ENCODE measurements at places on chromosomes 1 and 21. TPM values are rescaled to one million over a fixed set of nuclear protein-coding genes. Genes with fewer than 3 reads are reported as not detected.

S100A3 gene
- 6.9 TPM for total RNA-seq

NMNAT2 gene
- 0.23 TPM for total RNA-seq

DNA sequence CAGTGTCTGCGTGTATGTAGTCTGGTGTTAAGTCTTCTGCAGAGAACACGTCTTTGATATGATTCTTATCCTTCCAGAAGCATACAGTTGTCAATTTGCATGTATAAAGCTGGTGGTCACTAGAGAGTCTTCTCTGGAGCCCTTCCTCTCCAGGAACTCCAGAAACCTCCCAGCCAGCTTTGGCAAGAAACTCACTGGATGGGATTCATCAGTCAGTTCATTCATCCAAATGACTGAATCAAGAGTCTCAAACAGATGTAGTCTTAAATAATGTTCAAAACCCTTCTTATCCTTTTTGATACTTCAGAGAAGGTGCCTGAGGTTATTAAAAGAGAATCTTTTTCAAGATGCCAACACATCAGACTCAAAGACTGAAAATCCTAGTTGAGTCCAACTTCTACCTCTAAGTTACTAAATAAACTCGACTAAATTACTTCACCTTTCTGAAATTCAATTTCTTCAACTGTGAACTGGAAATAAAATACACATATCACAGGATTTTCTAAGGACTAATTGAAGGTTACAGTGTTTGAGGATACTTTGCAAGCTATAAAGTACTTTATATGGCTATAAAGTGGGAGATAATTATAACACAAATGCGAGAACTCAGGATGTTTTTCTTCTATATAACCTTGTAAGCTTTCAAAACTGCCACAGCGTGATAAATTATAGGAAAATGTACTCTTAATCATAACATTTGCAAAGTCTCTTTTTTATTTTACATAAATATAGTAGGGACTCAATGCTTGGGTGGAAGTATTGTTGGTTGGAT, 252.4 kb downstream of the FGGY start:
- no peak for DNase-seq

GRCh38 chr1:145967288-145967687, 2.8 kb downstream of the POLR3GL start:
- no peak for DNase-seq

GRCh38 chr21:43752758-43753438, 23.2 kb downstream of the CSTB start:
- DNase-seq: no peak

- DNase-seq: no peak
Measured at GRCh38 chr1:179042700-179043099, 17.0 kb downstream of the FAM20B start.

DNA sequence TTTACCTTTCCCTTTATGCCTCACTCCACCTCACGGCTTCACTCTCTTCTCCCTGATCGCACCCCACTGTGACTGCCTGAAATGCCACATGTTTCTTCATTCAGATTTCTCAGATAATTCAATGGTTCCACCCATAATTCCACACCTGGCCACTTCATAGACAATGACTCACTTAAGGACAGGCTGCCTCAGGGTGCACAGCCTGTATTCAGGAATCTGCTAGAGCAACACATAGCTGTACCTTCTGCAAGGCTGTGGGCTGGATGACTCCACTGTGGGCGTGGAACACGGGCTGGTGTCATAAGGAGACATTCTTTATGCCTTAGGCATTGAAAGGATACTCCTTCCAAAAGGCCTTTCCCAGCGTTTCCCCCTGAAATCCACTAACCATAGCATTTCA, 36.1 kb downstream of the L1TD1 start:
- DNase-seq: no peak

All from glomerular endothelial cell (primary cell).